ENCODE measurements at places on chromosomes 3 and 15. TPM values are rescaled to one million over a fixed set of nuclear protein-coding genes. Genes with fewer than 3 reads are reported as not detected.

- no peak for DNase-seq
Observed at GRCh38 chr3:126300761-126301481, 56.3 kb downstream of the KLF15 start.

- no peak for DNase-seq
Observed at GRCh38 chr3:188489639-188490405, 335.9 kb downstream of the LPP start.

The CPLX3 gene
- total RNA-seq: 0.11 TPM

The SPINK8 gene
- not detected for total RNA-seq

The RHO gene
- total RNA-seq: not detected

GRCh38 chr3:172749230-172749965 lies 1.1 kb upstream of the ECT2 start:
- no peak for DNase-seq

GRCh38 chr3:47496892-47497291 lies 16.6 kb downstream of the ELP6 start:
- DNase-seq: no peak

- no peak for DNase-seq
Observed at GRCh38 chr3:154243353-154243752, 80.9 kb downstream of the DHX36 start.

DNA sequence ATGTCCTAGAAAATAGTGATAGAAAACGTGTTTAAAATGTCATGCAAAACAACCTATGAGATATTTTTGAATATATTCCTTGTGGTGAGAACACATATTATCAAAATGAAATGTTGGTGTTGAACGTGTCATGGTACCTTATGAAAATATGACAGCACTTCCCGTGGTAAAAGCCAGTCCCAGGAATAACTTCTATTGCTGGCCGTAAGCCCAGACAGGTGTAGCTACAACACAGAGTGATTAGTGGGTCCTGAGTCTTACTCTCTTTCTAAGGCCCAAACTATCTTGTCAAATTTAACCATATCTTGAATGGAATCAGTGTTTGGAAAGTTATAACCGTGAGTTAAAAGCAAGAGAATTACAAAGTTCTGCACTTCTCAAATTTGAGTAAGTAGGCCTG lies 24.1 kb downstream of the RARB start:
- DNase-seq: no peak

- no peak for DNase-seq
Observed at GRCh38 chr3:45332901-45333407, 55.4 kb upstream of the LARS2 start.

DNA sequence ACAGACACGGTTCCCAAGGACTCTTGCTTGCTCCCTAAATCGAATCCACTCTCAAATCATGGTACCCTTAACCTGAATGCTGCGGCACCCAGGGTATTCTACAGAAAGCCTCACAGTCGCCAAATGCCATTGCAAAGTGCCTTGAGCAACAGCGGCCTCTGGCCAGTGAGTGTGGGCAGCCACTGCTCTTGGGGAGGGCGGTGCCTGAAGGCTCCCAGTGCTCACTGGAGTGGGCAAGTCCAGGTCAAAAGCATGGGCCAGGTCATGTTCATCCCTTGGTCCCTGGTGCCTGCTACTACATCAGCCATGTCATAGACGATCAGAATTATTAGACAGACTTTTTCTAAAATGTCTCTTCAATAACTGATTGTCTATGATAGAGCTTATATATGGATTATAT lies 82.5 kb downstream of the ADAMTS17 start:
- no peak for DNase-seq

GRCh38 chr15:39685999-39686613 lies 96.5 kb downstream of the FSIP1 start:
- DNase-seq: peak; percentile 51

The GHSR gene
- total RNA-seq: not detected

DNA sequence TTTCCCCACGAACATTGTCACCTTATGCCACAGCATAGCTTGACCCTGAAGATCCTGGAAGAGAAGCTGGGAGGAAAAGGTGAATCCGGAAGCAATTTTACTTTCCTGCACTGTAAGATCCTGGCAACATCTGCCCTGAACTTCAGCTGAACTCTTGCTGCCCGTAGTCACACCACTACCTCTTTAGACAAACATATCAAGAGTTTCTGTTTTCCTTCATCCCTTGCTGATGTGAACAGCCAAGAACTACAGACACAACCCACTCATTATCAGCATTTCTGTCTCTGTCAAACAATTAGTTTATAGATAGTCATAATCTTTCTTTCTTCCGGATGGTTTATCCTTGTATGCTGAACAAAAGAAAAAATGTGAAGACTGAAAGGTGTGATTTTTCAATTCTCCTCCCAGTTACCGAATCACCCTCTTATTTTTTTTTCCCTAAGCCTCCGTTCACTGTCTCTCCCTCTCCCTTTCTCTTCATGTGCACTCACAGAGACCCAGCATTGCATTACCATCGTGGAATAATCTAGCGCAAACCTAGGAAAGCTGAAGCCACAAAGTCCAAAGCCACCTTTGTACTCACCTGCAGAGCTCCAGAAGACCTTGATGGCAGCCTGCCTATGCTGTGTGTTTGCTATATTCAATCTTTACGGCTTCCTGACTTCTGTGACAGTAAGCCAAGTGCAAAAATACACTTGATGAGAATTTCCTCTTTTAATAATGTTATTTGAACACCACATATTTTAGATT lies 229.2 kb downstream of the CDIN1 start:
- no peak for DNase-seq

GRCh38 chr3:170695486-170696064 lies 109.7 kb upstream of the SLC7A14 start:
- no peak for DNase-seq

The TMEM42 gene
- 11.3 TPM for total RNA-seq

DNA sequence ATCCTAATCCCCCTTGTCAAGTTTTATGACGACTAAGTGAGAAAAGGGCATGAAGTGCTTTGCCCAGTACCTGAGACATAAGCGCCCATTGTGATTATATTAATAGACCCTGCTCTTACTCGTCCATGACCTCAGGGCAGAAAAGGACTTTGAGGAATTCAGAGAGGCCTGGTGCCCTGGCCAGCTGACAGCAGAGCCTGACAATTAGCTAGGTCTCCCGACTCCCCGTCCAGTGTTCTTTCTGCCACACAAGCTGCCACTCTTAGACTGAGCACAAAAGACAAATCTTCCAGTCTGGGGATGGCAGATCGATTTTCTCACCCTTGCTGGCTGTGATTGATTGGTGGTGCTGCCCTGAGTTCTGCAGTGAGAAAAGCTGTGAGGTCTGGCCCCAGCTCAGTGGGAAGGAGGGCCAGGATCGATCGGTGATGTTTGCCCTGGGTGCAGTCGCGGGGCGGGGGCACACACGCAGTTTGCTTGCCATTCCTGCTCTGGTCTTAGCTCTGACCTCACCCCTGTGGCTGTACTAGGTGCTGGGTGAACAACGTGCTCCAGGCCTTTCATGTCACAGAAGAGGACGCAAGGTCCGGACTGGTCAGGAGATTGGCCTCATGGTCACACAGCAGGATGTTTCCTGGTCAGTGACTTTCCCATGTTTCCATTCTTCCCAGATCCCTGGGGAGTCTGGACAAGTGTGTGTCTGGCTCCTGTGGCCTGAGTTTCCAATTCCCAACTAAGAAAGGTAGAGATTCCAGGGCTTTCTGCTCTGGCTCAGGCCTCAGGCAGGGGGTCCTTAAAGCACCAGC lies 67.4 kb upstream of the TLE3 start:
- DNase-seq: no peak

DNA sequence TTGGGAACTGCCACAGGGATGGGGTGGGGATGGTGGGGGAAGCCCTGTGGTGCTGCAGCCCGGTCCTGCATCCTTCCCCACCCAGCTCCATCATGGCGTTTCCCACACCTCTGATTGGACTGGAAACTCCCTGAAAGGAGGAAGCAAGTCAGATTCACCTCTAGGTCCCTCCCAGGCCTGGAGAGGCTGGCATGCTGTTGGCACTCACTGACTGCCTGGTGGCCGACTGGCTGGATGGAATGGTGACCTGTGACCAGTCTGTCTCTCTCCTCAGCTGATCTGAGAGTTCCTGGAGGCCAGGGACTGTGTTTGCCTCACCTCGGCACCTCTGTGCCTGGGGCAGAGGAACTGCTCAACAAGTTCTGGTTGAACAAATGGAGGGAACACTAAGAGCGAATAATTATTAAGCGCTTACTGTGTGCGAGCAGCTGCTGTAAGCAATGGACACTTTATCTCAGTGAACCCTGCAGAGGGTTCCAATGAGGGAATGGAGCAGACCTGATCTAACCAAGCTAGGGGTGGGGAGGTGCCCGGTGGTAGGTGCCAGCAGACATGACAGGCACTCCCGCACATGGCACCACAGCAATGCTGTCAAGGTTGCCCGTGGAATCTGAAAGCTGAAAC lies 3.5 kb upstream of the HHATL start:
- DNase-seq: no peak

DNA sequence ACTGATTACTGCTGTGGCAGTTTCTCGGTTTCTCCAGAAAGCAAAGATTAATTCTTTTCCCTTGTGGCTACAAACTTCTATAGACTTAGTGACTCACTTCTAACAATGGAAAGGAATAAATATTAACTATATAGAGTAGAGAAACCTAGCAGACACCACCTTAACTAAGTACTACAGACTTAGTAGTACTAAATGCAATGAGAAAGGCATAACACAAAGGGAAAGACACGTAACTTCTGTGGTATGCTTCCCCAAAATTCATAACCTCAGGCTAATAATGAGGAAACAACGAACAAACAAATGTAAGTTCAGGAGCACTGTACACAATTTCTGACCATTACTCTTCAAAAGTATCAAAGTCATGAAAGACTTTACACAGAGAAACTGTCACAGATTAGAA lies 31.2 kb downstream of the ATG3 start:
- no peak for DNase-seq

- DNase-seq: no peak
Observed at GRCh38 chr15:88074386-88074785, 182.2 kb downstream of the NTRK3 start.

- DNase-seq: peak; percentile 65
Observed at GRCh38 chr3:152419748-152420147, 151.0 kb downstream of the MBNL1 start.

The CPN2 gene
- not detected for total RNA-seq
